ENCODE measurements at places on chromosomes 3 and 15.

GRCh38 chr3:184031187-184031792 is at the start of gene HTR3D:
Gene HTR3D, plus strand, starts transcription at chr3:184031742. Its CDS starts 0 bp downstream, at chr3:184031742.
- H3K36me3 ChIP-seq: no peaks in the 10 kb centered on the region
- H3K4me3 ChIP-seq: no peak within 1 kb of the TSS
- peaks cover 5% of the 10 kb centered on the region for H3K27me3 ChIP-seq
- H3K27ac ChIP-seq: no peak within 1 kb of the TSS
- H3K4me1 ChIP-seq: no peaks in the 10 kb centered on the region
- DNase-seq: no peak

GRCh38 chr3:8589880-8590556 is 54.6 kb downstream of the SSUH2 start:
- H3K36me3 ChIP-seq: no peaks in the 10 kb centered on the region
- no peak overlapping the region for H3K27ac ChIP-seq
- DNase-seq: no peak
- peaks cover 3% of the 10 kb centered on the region for H3K27me3 ChIP-seq

GRCh38 chr3:46361408-46362283 is 7.7 kb downstream of the CCR2 start:
- peaks cover 41% of the 10 kb centered on the region for H3K4me1 ChIP-seq
- peak overlapping the region; percentile 61 for H3K27ac ChIP-seq
- peak; percentile 8 for DNase-seq

GRCh38 chr3:194337965-194338753 is 13.0 kb downstream of the CPN2 start:
- H3K27ac ChIP-seq: no peak overlapping the region
- no peak overlapping the region for H3K4me3 ChIP-seq
- no peaks in the 10 kb centered on the region for H3K36me3 ChIP-seq
- no peak for DNase-seq

- H3K27ac ChIP-seq: no peak overlapping the region
- H3K36me3 ChIP-seq: peaks cover 26% of the 10 kb centered on the region
- DNase-seq: no peak
- H3K4me3 ChIP-seq: no peak overlapping the region
- H3K27me3 ChIP-seq: no peaks in the 10 kb centered on the region
Measured at GRCh38 chr3:143793971-143794370, 54.3 kb downstream of the SLC9A9 start.

- no peaks in the 10 kb centered on the region for H3K27me3 ChIP-seq
- peak overlapping the region; percentile 97 for H3K27ac ChIP-seq
- DNase-seq: no peak
- peaks cover 6% of the 10 kb centered on the region for H3K36me3 ChIP-seq
- H3K4me3 ChIP-seq: peak overlapping the region; percentile 95
Measured at GRCh38 chr15:101293122-101293521, 1.9 kb downstream of the SNRPA1 start.

GRCh38 chr3:72047221-72047871 is 262.4 kb upstream of the PROK2 start:
- H3K36me3 ChIP-seq: no peaks in the 10 kb centered on the region
- no peak overlapping the region for H3K27ac ChIP-seq

GRCh38 chr3:73513260-73513659 is 111.5 kb downstream of the PDZRN3 start:
- no peak overlapping the region for H3K4me3 ChIP-seq
- H3K36me3 ChIP-seq: no peaks in the 10 kb centered on the region
- H3K27ac ChIP-seq: no peak overlapping the region
- DNase-seq: no peak
- H3K27me3 ChIP-seq: no peaks in the 10 kb centered on the region

DNA sequence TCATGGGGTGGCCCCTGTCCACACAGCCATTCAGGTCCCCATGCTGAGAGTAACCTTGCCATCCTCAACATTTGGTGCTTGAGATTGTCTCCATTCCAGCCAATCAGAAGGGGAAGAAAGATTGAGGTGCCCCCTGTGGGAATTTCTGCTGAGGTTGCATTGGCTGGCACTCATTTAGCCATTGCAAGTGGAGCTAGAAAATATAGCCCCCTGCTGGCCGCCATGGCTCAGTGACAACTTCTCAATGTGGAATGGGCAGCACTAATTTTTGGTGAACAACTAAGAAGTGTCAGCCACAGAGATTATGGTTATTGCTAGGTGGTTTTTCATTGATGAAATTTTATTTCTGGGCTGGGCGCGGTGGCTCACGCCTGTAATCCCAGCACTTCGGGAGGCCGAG is 22.0 kb downstream of the COL6A6 start:
- peaks cover 4% of the 10 kb centered on the region for H3K27me3 ChIP-seq
- no peak overlapping the region for H3K4me3 ChIP-seq
- H3K36me3 ChIP-seq: no peaks in the 10 kb centered on the region
- H3K27ac ChIP-seq: no peak overlapping the region
- DNase-seq: no peak

GRCh38 chr3:57727106-57727505 is 29.0 kb upstream of the SLMAP start:
- H3K4me1 ChIP-seq: no peaks in the 10 kb centered on the region
- peaks cover under 1% of the 10 kb centered on the region for H3K27me3 ChIP-seq
- H3K27ac ChIP-seq: no peak overlapping the region
- no peak for DNase-seq
- H3K36me3 ChIP-seq: no peaks in the 10 kb centered on the region

GRCh38 chr3:149506965-149507364 is 32.5 kb downstream of the TM4SF4 start:
- peaks cover 9% of the 10 kb centered on the region for H3K4me1 ChIP-seq
- no peak overlapping the region for H3K27ac ChIP-seq
- no peaks in the 10 kb centered on the region for H3K36me3 ChIP-seq
- no peak overlapping the region for H3K4me3 ChIP-seq
- peaks cover 14% of the 10 kb centered on the region for H3K27me3 ChIP-seq
- DNase-seq: no peak

- no peak overlapping the region for H3K4me3 ChIP-seq
- no peak for DNase-seq
- H3K27ac ChIP-seq: no peak overlapping the region
- peaks cover 14% of the 10 kb centered on the region for H3K27me3 ChIP-seq
Measured at GRCh38 chr3:70621451-70621850, 309.0 kb upstream of the MDFIC2 start.

DNA sequence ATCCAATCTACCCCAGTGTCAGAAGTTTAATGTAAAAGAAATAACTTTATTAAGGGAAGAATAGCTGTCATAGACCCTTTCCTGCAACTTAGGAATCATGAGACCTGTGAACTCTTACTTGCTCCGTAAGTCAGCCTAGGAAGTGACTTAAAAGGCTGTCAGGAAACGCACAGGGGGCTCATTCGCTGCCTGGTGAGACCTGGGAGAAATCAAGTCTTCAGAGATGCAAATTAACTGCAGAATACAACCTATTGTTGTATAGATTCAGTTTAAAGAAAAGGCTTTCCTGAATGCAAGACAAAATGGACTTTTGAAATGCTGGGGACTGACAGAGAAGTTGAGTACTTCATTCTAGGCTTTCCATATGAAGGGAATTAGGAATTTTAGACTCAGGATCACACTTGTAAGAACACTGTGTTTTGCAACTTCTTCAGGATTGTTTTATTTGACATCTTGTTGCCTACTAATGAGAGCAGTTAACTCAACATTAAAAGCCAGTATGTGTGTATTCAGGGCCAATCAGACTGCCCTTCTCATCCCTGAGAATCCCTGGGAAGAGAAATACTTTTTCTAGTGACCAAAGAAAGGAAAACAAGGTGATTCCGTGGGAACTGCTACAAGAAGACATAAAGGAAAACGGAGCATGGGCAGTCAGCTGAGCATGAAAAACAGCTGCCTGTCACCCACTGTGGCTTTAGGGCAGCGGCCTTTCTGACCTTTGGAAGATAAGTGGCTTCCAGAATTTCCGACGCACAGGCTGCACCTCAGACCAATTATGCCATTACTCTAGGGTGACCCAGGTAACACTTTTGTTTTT is 18.5 kb upstream of the DPPA4 start:
- peaks cover 3% of the 10 kb centered on the region for H3K4me1 ChIP-seq
- H3K27ac ChIP-seq: no peak overlapping the region
- H3K36me3 ChIP-seq: no peaks in the 10 kb centered on the region
- H3K4me3 ChIP-seq: no peak overlapping the region
- no peaks in the 10 kb centered on the region for H3K27me3 ChIP-seq

DNA sequence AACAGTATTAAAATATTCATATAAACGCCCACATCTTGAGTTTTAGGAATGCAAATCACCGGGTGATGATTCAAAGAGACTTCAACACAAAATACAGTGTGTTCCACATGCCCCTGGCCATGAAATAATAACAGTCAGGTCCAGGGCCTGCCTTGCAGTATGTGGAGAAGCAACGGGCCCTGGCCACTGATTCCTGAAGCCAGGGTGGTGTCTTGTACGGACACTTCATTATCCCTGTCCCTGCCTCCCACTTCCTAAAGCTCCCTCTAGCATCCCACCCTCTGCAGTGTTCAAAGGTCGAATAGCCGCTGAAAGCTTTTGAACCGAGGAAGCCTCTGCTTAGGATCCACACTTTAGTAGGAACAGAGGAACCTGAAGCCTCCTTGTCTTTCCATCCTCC is 50.4 kb upstream of the PCSK6 start:
- H3K4me1 ChIP-seq: no peaks in the 10 kb centered on the region
- H3K27ac ChIP-seq: no peak overlapping the region
- H3K36me3 ChIP-seq: no peaks in the 10 kb centered on the region
- DNase-seq: no peak
- no peak overlapping the region for H3K4me3 ChIP-seq
